ENCODE measurements at places on chromosomes 1 and 21. TPM values are rescaled to one million over a fixed set of nuclear protein-coding genes. Genes with fewer than 3 reads are reported as not detected.

HOOK1 gene
- total RNA-seq: 9.3 TPM

- H3K4me1 ChIP-seq: no peaks in the 10 kb centered on the region
- no peaks in the 10 kb centered on the region for H3K36me3 ChIP-seq
- no peak for DNase-seq
- H3K4me3 ChIP-seq: no peak overlapping the region
- H3K27me3 ChIP-seq: no peaks in the 10 kb centered on the region
Observed at GRCh38 chr1:96028071-96028470, 693.5 kb upstream of the PTBP2 start.

GRCh38 chr1:203199816-203200571 is 13.5 kb upstream of the CHI3L1 start:
- no peaks in the 10 kb centered on the region for H3K36me3 ChIP-seq
- no peak for DNase-seq
- H3K4me3 ChIP-seq: no peak overlapping the region
- no peak overlapping the region for H3K27ac ChIP-seq

OR2L8 gene
- total RNA-seq: 0.42 TPM

NGF gene
- not detected for total RNA-seq

DNA sequence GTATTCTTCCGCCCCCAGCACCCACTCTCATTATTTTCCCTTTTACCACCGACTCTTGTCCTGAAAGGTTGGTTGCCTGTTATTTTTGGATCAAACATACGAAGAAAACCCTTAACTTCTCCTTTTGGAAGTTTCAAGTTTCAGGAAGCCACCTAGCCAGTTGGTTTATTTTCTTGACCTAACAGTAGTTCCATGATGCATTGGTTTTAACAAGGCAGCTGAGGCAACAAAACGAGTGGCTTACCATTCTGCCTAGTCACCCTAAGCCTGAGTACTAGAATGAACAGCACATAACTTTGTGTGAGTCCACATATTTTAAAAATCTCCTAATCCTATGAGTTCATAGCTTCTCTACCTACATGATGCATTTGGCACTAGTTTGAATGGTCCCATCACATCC is 28.9 kb downstream of the OLFM3 start:
- H3K4me3 ChIP-seq: no peak overlapping the region
- H3K27me3 ChIP-seq: no peaks in the 10 kb centered on the region
- no peaks in the 10 kb centered on the region for H3K4me1 ChIP-seq

- H3K4me3 ChIP-seq: no peak overlapping the region
- H3K27ac ChIP-seq: no peak overlapping the region
- DNase-seq: no peak
- no peaks in the 10 kb centered on the region for H3K36me3 ChIP-seq
- no peaks in the 10 kb centered on the region for H3K27me3 ChIP-seq
Observed at GRCh38 chr1:116265931-116266863, 106.8 kb upstream of the ATP1A1 start.

TMOD4 gene
- 3.3 TPM for total RNA-seq

DNA sequence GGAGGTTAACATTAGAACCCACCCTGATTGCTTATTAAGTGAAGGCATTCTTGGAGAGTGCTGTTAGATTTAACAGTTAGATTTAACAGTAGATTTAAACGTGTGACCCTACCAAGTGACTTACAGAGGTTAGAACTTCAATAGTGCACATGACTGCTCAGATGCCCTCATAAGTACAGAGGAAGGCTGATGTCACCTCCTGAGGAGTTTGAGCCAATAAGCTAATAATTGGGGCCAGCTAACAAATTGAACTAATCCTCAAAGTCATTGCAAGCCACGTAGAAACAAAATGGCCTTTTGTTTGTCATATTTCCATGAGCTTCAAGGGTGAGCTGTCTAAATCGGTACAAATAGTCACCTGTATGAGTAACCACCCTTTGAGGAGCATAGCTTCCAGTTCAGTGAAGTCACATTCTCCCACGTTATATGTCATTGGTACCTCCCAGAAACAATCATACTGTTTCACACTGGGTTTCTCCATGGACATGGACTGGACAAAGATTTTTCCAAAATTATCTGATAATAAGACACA is 11.7 kb downstream of the AVPR1B start:
- H3K4me3 ChIP-seq: no peak overlapping the region
- H3K36me3 ChIP-seq: no peaks in the 10 kb centered on the region
- H3K27ac ChIP-seq: no peak overlapping the region
- H3K4me1 ChIP-seq: no peaks in the 10 kb centered on the region

DNA sequence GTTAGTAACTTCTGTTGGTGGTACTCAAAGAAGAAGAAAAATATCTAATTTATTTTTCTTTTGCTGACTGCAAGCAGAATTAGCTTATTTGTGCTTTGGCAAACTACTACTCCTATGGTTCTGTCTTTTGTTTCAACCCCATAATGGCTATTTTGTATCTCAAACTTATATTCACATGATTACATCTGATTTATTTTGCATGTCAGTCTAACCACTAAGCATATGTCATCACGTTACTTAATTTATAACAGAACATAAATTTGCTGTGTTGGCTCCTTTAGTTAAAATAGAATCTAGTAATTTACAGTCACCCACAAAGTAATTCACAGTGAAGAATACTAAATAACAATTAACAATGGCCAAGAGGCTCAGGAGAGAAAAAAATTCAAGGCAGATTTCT is 39.1 kb upstream of the CNN3 start:
- DNase-seq: no peak
- no peak overlapping the region for H3K4me3 ChIP-seq
- no peaks in the 10 kb centered on the region for H3K27me3 ChIP-seq
- H3K4me1 ChIP-seq: peaks cover 5% of the 10 kb centered on the region
- H3K36me3 ChIP-seq: no peaks in the 10 kb centered on the region
- no peak overlapping the region for H3K27ac ChIP-seq

DNA sequence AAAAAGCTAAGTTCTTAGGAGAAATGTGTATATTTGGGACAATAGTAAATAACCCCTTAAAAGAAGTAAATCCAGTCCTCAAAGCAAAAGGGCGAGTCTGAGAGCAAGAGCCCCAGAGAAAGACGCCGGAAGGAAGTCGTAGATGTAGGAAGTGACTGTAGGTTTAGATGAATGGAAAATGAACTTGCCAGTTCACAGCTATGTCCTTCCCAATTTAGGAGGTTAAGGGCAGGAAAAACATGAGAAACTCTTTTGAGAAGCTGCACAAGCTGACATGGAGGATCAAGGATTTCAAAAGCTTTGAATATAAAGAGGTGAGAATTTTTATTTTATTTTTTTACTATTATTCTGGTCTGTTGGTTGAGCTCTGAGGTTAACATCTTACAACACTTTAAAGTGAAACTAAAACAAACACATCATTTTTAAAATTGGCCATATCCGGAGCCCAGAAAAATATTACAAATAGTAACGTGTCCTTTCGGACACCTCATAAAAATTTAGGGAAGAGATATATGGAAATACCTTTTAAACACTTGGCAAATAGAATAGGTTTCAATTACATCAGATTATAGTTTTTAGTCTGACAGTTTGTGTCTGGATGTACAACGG is 1178.6 kb downstream of the MRPL39 start:
- no peaks in the 10 kb centered on the region for H3K27me3 ChIP-seq
- DNase-seq: peak; percentile 35
- no peaks in the 10 kb centered on the region for H3K4me1 ChIP-seq
- peak overlapping the region; percentile 83 for H3K4me3 ChIP-seq
- no peak overlapping the region for H3K27ac ChIP-seq

ERG gene
- total RNA-seq: 1.5 TPM

- peaks cover 4% of the 10 kb centered on the region for H3K4me1 ChIP-seq
- H3K27me3 ChIP-seq: peaks cover 7% of the 10 kb centered on the region
- H3K36me3 ChIP-seq: no peaks in the 10 kb centered on the region
- DNase-seq: no peak
Observed at GRCh38 chr1:228006034-228006785, 588 bp upstream of the WNT3A start.

DNA sequence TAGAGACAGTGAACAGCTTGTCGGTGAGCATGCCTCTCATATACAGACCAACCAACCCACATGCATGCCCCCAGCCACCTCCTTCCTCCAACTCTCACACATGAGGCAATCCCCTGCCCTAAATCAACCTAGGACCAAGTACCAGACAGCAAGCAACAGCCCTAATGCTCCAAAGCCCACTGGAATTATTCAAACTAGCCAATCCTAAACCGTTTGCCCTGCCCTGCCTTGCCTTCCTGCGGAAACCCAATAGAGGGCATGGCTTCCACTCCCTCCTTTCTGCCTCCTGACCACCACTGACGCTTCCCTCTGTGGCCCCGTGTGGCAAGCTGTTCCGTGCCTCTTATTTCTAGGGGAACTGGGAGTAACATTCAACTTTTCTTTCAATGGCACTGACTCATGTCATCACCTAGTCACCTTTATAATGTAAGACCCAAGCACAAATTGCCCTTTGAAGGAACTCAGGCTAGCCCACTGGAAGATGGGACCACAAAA is 129.3 kb upstream of the GJB5 start:
- H3K4me3 ChIP-seq: no peak overlapping the region
- DNase-seq: no peak
- H3K36me3 ChIP-seq: no peaks in the 10 kb centered on the region

GRCh38 chr21:46253610-46254124 is 25.1 kb upstream of the LSS start:
- peaks cover 10% of the 10 kb centered on the region for H3K4me1 ChIP-seq
- DNase-seq: peak; percentile 58
- H3K4me3 ChIP-seq: no peak overlapping the region
- H3K27ac ChIP-seq: peak overlapping the region; percentile 58

DNA sequence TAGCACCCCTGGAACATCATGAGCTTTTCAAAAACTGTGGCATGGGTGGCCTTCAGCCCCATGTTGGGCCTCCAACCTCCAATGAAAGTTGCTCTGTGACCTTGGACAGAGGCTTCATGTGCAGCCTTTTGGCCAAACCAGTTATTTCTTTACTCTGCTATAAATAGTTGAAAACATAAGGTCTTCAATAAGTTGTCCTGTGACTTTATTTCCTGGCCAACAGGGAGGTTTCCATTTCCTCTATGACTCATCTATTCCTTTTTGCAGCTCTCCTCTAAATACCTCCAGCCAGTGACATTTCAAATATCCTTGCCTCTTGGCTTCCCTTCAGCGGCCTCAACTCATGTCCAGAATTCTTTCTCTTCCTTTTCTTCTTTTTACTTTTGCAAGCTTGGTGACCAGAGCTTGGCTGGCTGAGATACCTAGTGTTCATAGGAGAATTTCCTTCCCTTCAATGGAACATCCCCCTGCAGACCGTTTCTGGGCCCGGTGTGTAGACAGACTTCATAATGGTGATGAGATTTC is 22.7 kb upstream of the TRIM67 start:
- no peak overlapping the region for H3K4me3 ChIP-seq
- DNase-seq: no peak
- no peaks in the 10 kb centered on the region for H3K4me1 ChIP-seq
- H3K36me3 ChIP-seq: no peaks in the 10 kb centered on the region
- peaks cover 5% of the 10 kb centered on the region for H3K27me3 ChIP-seq

DNA sequence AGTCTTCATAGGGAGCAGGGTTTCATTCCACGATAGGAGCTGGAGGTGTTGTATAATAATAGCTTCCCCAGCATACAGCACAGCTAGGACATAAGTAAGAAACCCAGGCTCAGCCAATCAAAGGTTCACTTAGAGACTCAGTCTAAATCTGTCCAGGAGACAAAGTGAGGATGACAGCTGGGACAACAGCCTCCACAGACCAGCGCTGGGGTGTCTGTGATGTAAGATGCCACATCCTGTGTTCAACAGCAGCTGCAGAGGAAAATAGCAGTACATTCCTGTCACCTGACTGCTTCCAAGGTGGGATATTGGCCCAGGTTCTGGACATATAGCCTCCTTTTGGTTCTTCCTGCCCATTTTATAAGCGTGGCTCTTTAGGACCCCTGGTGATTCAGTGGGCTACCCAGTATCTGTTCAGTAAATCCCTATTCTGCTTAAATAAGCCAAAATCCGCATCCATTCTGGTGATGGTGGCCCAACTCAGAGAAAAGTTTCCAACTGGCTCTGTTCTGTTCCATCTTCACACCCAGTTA is 176.8 kb upstream of the SYT6 start:
- H3K36me3 ChIP-seq: no peaks in the 10 kb centered on the region
- no peaks in the 10 kb centered on the region for H3K27me3 ChIP-seq
- H3K4me1 ChIP-seq: peaks cover 34% of the 10 kb centered on the region

RIPK4 gene
- 0.52 TPM for total RNA-seq

AGT gene
- not detected for total RNA-seq

Data from CD4-positive, CD25-positive, alpha-beta regulatory T cell (primary cell).